Stimulated activated CD8-positive, alpha-beta memory T cell treated with anti-CD3 and anti-CD28 coated beads, Interleukin-4, amount 100 ng/mL, for 1 hour (primary cell): ENCODE measurements at places on chromosomes 3 and 15.

- no peak for DNase-seq
These were observed 1.4 kb upstream of the PTPN23 start for GRCh38 chr3:47379411-47379899.

GRCh38 chr3:138297059-138297607, 32.5 kb downstream of the NME9 start:
- DNase-seq, result no peak

DNA sequence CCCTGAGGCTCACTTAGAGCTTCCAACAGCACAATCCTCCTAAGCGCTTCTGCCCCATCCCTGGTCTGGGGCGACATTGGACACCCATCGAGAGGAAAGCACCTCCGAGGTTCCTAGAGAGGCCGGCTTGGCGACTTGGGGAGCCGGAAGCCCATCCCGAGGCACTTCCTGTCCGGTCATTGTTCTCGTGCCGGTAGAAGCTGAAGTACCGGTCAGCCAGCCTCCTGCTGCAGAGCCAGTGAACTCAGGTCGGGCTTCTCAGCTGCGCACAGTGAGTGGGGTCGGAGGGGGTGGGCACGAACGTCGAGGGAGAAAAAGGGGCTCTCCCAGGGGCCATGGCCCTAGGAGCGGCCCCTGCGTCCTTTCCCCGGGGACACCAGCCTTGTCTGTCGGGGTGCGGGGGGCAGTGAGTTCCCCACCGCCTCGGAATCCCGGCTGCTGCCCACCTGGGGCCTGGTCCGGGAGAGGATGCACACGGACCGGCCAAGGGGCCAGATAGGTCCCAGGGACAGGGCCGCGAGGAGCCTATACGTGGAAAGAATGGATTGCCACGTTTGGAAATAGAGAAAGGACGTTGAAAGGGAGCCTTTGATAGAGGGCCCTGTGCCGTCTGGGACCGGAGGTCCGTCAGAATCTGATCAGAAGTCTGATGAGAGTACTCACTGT, at the start of gene ZNF35:
Gene ZNF35, plus strand, starts transcription at position 169 of the 666 bp plus-strand sequence. CDS start 2,336 bp downstream, outside the sequence.
- DNase-seq, result no peak

DNA sequence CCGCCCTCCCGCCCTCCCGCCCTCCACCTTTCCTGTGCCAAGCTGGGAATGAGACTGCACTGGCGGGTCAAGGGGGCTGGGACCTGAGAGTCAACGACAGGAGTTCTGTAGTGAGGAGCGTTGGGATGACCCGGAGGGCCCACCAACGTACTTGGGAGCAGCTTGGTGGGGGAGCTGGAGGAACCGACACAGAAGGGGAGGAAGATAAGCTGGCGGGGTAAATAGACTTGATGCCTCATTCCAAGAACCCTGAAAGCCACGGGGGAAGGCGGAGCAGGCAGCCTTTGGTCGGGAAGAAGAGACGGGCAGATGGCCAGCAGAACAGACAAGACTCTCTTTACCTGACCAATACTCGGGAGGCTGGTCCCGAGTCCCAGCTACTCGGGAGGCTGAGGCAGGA, 277 bp downstream of the FMN1 start:
- no peak for DNase-seq

- DNase-seq, result no peak
These were observed 56.0 kb upstream of the CTXND1 start for GRCh38 chr15:80308002-80308401.

GRCh38 chr3:76300746-76301145, 515.4 kb upstream of the ZNF717 start:
- no peak for DNase-seq

- no peak for DNase-seq
These were observed 63.5 kb upstream of the SLC6A1 start for GRCh38 chr3:10928961-10929471.

DNA sequence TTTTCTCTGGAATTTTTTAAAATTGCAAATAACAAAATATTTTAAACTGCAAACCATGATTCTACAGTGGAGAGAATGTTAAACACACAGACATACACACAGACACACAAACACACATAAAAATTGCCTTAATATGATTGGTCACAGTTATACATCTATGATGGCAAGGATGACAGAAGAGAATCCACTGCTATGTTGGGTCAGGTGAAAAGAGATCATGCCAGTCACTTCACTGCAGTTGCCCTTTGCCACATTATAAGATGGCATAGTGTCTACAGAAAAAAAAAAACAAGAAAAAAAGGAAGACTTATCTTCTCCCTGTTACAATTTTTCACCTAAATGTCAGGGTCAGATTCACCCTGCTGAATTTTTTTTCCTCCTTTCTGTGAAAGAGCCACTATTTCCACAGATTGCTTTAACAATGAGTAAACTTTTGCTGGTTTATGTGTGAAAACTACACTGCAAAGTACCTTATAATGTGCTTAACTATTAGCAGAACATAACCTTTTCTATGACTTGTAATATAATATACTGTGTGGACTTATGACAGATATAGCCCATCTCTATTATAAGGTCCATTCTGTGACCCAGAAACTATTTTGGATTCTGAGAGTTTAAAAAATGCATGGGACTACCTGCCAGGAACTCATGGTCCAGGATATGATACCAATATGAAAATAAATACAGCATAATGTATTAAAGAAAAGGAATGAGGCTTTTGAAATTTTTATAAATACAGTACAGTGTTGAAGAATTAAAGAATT, 111.9 kb downstream of the RBMS3 start:
- DNase-seq, result no peak

DNA sequence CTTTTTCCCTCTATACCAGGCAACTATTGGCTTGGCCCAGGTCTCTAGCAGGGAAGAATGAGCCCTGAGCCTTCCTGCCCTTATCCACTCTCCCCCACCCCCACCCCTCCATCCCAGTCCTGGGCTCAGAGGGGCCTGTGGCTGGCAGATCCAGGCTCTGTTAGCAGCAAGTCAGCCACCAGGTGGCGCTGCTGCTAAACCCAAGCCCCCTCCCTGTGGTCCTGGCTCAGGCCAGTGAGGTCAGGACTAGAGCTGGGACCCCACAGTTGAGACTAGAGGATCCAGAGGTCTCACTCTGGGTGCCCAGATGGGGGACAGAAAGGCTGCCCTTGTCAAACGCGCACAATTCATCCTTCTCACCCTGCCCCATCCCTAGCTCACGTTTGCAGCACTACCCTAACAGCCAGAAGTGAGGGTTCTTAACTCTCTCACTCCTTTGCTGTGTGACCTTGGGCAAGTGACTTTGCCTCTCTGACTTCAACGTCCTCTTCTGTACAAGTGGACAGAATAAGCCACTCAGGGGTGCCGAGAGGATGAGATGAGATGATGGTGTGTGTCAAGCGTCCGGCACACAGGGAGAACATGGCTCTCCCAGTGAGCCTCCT, 46.8 kb upstream of the SLC6A1 start:
- DNase-seq, result no peak

DNA sequence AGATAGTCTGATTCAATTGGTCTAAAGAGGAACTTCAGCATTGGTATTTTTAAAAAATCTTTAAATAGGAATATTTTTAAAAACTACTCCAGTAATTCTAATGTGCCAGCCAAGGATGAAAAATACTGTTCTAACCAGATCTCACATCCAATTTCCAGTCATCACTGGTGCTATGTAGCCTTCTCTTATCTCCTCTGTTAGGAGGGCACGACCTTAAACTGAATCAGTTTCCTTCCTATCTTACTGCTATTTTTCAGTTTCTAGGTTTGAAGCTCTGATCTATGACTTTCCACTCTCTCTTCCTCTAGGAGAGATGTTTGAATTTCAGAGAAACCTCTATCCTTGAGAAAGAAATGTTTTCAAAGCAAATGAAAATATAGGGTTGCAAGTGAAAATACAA, 31.9 kb downstream of the HAPLN3 start:
- DNase-seq, result no peak

DNA sequence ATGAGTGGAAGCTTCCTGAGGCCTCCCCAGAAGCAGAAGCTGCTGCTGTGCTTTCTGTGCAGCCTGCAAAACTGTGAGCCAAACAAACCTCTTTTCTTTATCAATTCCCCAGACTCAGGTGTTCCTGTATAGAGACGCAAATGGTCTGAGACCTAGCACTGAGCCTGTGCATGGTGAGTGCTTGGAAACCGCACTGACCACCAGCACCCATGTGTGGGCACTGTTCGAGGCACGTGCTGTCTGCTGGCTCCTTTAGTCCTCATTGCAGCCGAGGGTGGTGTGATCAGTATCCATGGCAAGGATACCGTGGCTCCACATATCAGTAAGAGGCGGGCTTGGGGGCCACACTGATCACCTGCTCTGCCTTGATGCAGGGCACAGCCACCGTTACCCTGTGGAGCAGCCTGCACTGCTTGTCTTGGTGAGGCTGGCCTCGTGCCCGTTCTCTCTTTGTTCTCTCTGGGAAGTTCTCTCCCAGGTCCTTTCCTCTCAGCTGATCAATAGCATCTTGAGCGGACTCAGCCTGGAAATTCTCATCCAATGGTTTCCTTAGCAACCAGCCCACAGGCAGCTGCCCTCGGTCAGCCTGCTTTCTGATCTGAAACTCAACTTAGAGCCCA, 101.0 kb downstream of the PLXNA1 start:
- DNase-seq, result no peak

DNA sequence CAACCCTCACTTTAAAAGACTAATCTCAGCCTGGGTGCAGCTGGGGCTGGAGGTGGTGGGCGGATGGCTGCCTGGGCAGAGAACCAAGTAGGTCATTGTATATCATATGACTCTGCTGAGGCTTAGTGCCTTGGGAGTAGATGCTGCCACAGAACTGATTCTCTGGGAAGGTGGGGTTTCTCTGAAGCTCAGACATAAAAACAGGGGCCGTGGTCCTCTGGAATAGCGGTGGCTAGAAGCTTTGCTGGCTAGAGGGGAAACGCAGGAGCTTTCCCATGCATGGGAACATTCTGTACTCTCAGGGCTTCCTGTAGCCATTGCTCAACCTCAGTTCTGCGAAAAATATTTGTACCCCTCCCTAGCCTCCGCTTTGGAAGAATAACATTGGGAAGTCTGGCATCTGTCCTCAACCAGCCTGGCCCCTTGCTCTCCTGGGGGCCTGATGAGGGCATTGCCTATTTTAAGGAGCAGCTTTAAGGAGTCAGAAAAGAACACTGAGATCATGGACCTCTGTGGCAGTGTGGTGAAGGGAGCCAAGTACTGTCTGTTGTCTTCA, 14.7 kb downstream of the TIMP4 start:
- no peak for DNase-seq

DNA sequence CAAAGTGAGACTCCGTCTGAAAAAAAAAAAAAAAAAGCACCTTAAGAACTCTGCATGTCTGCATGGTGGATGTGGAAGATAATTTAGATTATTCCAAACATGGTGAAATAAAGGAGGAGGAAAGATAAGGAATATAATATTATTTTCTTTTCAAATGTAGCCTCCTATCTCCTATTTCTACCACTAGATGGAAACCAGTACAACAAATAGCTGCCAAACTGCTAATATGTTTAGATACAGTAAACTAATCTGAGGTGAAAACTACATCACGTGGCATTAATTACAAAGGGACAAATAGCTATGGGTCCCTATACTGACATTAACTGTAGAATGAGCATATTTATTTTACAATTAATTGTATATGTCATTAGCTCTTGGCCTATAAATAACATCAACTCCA, 197.8 kb downstream of the TBC1D5 start:
- no peak for DNase-seq

DNA sequence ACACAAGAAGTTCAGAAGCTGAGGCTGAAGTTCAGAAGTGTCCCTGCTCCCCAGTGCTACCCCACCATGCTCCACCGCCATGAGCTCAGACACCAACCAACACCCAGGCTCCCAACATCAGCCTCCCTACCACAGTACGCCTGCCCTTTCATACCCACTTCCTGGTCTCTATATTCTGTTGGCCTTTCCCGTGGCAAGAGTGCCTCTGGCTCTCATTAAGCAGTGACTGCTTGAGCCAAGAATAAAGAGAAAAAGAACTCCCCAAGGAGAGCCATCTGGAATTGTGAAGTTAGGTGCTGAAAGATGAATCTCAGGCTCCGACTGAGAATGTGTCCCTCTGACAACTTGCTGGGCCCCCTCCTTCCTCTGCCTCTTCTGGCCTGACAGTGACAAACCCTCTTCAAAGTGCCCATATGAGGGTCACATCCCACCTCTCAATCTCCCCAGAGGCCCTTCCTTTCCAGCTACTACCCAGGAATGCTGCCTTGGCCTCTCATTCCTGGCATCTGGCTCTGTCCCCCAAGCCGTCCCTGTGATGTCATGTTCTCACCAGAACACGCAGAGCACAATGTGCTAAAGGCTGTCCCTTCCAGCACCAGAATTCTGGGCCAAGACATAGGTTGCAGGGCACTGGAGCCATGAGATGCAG, 306.8 kb downstream of the NTRK3 start:
- DNase-seq, result no peak

DNA sequence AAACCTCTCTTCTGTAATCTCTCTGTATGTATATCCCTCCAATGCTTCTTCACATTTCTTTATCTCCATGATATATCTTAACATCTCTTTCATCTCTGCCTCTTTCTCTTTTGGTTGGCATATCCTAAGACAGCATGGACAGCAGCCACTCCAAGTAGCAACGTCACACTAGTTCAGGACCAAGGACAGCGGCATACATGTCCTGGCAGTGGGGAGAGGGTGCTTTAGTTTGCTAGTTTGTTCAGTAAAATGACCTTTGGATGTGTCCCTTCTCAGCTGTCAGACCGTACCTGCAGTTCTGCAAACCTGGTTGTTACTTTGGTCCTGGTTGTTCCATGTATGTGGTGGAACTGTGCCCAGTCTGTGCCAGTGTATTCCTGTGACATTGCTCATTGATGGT, 225.6 kb upstream of the ROPN1 start:
- DNase-seq, result no peak

DNA sequence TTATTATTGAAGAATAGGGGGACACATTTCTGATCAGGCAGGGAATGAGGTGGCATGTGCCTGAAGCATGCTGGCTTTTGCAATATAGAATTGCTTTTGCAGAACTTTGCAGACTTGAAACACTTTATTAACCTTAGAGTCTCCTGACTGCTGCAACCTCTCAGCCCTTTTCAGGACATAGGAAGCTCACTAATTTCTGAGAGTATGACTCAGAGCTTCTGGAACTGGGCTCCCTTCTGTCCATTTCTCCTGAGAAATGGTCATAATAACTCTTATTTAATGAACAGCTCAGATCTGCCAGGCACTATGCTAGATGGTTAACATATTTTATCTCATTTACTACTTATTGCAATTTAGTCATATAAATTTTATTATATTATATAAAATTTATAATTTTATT, 38.6 kb upstream of the DGKG start:
- no peak for DNase-seq

GRCh38 chr3:57031631-57032541, 28.6 kb upstream of the SPATA12 start:
- no peak for DNase-seq

GRCh38 chr3:111796566-111796965, 62.5 kb upstream of the PHLDB2 start:
- DNase-seq, result no peak

- peak; percentile 11 for DNase-seq
These were observed 68.7 kb downstream of the TRAK1 start for GRCh38 chr3:42159706-42160472.
